ENCODE measurements at places on chromosomes 1 and 21. TPM values are rescaled to one million over a fixed set of nuclear protein-coding genes. Genes with fewer than 3 reads are reported as not detected.

DNA sequence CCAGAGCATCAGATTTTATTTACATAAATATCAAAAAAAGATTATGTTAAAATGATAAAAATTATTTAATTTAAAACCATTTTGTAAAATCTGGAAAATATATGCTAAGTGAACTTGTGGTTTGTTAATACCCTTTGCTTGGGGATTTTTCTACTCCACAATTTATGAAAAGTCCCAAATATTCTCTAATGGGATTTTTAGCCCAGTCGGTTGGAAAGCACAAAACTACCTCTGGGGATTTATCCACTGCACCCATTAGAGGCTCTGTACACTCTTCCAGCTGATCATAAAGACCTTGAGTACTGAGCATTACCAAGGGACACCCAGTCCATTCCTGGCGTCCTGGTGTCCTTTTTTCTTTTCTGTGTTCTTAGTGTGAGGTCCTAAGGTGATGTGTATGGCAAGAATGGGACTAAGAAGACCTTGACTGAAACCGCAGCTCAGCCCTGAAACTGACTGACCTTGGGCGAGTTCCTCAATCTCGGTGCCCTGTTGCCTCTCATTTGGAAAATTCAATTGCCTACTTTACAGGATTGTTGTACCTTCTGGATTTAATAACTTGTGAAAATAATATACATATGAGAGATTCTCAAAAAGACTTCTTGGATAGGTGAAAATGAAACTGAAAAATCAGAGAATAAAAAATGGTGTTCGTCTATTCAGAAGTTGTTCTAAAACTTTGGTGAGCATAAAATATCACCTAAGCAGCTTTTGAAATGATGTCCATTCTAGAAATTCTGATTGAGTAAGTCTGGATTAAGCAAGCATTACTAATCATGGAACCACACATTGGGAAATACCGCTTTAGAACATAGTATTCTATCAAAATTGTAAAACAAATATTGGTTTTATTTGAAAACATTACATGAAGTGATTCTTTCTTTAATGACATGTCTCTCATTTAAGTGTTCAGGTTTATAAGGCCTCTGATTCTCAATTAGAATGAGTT lies 21.5 kb upstream of the SAMSN1 start:
- DNase-seq, result no peak

DNA sequence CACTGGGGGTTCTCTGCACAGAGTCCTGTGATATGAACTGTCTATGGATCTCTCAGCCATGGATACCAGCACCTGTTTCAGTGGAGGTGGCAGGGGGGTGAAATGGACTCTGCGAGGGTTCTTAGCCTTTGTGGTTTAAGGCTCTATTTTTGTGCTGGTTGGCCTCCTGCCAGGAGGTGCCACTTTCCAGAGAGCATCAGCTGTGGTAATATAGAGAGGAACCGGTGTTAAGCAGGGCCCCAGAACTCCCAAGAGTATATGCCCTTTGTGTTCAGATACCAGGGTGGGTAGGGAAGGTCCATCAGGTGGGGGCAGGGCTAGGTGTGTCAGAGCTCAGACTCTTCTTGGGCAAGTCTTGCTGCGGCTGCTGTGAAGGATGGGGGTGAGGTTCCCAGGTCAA lies 330.0 kb upstream of the PLD5 start:
- DNase-seq, result no peak

DNA sequence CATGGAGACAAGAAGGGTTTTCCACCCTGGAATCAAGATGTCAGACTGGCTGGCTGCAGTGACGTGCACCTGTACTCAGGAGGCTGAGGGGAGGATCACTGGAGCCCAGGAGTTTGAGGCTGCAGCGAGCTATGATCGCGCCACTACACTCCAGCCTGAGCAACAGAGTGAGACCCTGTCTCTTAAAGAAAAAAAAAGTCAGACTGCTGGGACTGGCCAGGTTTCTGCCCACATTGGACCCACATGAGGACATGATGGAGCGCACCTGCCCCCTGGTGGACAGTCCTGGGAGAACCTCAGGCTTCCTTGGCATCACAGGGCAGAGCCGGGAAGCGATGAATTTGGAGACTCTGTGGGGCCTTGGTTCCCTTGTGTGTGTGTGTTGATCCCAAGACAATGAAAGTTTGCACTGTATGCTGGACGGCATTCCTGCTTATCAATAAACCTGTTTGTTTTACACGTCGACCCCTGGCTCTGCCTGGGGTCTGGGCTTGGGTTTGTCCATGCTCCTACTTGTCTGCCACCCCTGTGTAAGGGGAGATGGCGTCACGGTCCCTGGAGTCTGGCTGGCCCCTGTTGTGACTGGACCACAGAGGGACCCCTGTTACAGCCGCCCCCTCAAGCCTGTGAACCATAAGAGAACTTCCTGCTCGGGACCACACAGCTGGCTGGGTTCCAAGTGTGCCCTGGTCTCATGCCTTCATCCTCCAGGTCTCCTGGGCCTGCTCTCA lies 20.9 kb upstream of the VPS13D start:
- peak; percentile 88 for DNase-seq

The APCS gene
- total RNA-seq, result not detected

GRCh38 chr21:27688773-27689172 lies 721.9 kb upstream of the ADAMTS5 start:
- no peak for DNase-seq

DNA sequence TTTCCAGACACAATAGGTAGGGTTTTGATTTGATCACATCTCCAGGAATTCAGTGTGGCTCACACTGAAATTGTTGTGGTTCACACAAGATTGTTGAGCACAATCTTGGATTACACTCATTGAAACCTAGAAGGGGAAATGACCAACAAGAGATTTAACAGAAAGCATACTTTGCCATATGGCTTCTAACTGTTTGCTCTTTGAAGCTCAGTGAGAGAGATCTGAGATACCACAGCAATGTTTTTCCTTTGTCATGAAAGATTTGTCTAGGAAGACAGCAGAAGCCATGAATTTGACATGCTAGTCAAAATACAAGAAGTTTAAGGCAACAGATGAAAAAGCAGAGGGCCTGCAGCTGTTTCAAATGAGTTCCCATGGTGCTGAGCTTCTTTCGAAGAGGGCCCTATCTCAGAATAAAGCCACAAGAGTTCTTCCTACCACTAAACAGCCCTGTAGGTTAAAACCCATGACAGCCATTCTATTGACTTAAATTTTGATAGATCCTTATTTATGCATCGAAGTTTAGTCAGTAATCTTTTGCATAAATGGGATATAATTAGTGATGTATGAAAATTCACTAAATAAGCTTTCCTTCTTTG lies 650.4 kb downstream of the LTN1 start:
- no peak for DNase-seq

DNA sequence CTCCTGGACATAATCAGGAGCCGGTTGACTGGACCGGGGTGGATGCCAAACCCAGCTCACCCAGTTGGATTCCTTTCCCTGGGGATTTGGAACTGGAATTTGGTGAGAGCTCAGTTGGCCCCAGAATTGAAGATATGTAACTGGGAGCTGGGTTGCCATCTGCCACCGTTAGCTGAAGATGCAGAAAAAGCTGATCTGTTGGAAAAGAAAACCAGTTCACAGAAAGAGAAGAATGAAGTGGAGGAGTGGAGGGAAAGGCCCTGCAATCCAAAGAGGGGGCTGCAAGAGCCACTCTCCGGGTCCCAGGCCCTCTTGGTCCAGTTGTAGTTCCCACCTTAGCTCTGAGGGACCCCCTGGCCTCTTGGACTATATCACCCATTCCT lies 16.0 kb downstream of the TEX35 start:
- DNase-seq, result no peak

The FAM72C gene
- 0.16 TPM for total RNA-seq

GRCh38 chr21:35163411-35163810 lies 114.3 kb upstream of the RUNX1 start:
- no peak for DNase-seq

The SLC1A7 gene
- 0.31 TPM for total RNA-seq

DNA sequence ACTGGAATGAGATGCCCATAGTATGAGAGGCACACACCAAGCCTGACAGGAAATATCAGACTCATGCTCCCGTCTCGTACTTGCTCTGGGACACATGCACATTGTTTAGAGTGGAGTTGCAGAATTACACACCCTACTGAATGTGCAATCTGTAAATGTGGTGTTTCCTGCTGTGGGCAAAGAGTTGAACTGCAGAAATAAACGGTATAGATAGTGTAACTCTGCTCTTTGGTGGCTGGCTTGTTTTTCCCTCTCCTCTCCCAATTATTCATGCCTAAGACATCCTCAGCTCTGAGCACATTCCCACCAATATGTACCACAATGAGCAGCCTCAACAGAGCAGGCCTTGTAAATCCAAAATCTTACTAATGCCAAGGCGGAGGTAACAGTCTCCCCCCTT lies 90.1 kb upstream of the DIRAS3 start:
- DNase-seq, result no peak

The TRIM46 gene
- 0.21 TPM for total RNA-seq

DNA sequence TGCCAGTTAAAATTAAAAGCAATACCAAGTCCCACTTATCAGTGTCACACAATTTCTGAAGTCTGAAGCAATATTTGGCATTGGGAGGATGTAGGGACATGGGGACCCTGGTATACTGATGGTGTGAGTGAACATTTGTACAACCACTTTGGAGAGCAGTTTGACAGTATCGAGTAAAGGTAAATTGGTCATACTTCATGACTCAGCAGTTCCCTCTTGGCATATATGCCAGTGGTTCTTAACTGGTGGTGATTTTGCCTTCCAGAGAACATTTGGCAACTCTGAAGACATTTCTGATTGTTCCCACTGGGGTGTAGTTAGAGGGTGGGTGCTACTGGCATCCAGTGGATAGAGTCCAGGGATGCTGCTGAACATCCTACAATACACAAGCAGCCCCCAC lies 19.7 kb downstream of the FMOD start:
- DNase-seq, result no peak

The VWA1 gene
- total RNA-seq, result 24.9 TPM

DNA sequence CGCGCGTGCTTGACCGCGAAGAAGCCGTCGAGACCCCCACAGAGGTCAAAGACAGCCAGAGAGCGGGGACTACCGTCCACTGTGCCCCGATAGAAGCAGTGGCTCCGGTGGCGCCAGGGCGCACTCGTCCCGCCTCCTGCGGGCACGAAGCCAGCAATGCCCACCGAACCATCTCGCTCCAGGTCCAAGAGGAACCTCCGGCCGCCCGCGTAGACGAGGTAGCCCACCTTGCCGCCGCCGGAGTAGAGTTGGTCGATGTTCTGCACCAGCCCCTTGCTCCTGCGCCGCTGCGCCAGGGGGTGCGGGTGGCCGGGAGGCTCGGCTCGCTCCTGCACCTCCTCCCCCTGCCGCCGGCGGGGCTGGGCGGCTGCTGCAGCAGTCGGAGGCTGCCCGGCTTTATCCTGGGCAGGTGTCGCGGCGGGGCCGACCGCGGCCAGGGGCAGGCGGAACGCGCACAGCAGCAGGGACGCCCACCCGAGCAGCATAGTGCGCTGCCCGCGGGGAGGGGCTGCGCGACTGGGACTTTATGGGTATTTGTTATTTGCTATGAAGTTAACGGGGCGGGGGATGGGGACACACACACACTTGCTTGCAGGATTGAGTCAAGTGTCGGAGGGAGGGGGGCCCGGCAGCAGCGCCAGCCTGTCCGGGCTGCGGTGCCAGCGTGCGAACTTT lies 844 bp downstream of the ADAMTS5 start:
- peak; percentile 31 for DNase-seq

The ATPAF1 gene
- total RNA-seq, result 134 TPM

- DNase-seq, result no peak
Measured at GRCh38 chr1:59752556-59753414, 62.0 kb upstream of the HOOK1 start.

DNA sequence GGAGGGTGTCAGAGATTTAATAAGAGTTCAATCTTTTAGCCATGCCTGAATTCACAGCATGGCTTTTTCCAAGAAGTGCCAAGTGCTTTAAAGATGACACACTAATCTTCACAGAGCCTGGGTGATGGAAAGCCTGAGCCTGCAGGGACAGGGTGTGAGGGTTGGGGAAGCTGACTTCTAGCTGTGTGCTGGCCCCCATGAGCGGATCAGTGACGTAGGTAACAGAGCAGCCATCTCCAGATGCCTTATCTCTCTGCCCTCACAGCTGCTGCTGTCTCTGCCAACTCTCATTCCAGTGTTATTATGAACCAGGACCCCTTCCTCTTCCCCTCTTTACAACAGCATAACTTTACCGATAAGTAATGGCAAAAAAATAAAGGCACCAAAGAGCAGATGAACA lies 30.6 kb downstream of the FAM78B start:
- DNase-seq, result peak; percentile 57

The ANGPTL1 gene
- 19.0 TPM for total RNA-seq

GRCh38 chr1:26530895-26531598 lies 1.5 kb downstream of the RPS6KA1 start:
- peak; percentile 30 for DNase-seq

The CYP4A11 gene
- total RNA-seq, result not detected

- no peak for DNase-seq
Measured at GRCh38 chr1:47705517-47706130, 267.8 kb downstream of the FOXD2 start.

GRCh38 chr1:191698246-191698645 lies 460.0 kb upstream of the RGS18 start:
- DNase-seq, result no peak

Data from left cardiac atrium (tissue), 4 donors.